ENCODE measurements at places on chromosomes 3 and 15.

DNA sequence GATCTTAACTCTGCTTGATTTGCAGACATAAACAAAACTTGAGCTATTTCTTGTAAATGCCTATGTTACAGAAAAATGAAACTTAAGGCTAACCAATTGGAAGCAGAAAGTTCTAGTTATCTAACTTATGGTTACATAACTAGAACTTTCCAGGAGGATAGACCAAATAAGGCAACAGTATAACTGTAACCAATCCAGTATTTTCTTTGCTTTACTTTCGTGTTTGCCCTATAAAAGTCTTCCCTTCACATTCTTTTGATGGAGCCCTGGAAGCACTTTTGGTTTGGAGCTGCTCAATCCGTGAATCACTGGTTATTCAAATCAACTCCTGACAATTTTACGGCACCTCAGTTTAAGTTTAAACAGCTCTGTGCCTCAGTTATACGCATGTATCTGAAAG lies 164.6 kb downstream of the SUCLG2 start:
- no peak for DNase-seq

DNA sequence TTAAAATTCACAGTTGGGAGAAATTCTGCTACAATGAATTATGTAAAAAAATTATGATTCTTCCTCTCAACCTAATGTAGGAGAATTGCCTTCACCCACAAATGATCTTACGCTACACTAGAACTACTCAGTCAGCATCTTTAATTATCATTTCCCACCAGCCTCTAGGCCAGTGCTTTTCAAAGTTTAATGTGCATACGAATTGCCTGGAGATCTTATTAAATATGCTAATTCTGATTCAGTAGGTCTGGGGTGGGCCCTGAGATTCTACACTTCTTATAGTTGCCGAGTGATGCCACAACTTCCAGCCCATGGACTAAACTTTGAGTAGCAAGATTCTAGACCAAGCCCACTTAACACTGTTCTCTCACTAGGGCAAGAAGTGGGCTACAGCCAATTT lies 236.9 kb upstream of the ICE2 start:
- no peak for DNase-seq

- peak; percentile 77 for DNase-seq
These were observed at the start of gene C15orf39 for GRCh38 chr15:75201616-75202250. Gene C15orf39, plus strand, starts transcription at chr15:75201882. Its CDS starts 4,167 bp downstream, at chr15:75206049.

- DNase-seq: no peak
These were observed 981.2 kb downstream of the NSUN3 start for GRCh38 chr3:95044101-95044500.

GRCh38 chr15:61115679-61116078 lies 113.4 kb downstream of the RORA start:
- peak; percentile 45 for DNase-seq

- DNase-seq: no peak
These were observed 640.5 kb upstream of the GOLIM4 start for GRCh38 chr3:168736202-168736601.

DNA sequence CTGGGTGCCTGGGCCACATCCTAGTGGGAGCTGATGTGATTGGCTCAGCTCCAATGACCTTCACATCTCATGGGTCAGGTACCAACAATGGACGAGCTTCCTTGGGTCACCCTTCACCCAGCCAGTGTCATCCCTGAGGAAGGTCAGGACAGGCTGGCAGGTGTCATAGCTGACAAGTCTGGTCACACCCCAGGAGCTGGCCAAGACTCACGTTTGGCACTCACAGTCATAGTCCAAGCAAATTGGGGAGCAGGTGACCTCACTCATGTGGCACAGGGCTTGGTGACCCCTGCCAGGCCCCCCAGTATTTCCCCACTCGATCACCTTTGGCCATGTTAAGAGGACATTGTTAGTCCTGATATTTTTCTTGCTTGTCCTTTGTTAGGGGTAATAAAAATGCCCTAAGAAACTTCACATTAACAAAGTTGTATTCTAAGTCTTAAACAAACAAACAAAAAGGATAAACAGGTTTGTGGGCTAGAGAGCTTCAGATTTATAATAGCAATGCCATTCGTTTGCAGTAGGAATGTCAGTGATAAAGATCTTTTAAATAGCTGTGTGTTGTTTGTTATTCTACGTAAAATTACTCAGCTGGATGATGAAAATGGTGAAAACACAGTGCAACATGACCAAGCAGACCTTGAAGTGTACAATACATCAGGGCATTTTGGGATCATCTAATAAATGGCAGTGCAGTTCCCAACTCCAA lies 79.5 kb upstream of the POMGNT2 start:
- DNase-seq: peak; percentile 27

DNA sequence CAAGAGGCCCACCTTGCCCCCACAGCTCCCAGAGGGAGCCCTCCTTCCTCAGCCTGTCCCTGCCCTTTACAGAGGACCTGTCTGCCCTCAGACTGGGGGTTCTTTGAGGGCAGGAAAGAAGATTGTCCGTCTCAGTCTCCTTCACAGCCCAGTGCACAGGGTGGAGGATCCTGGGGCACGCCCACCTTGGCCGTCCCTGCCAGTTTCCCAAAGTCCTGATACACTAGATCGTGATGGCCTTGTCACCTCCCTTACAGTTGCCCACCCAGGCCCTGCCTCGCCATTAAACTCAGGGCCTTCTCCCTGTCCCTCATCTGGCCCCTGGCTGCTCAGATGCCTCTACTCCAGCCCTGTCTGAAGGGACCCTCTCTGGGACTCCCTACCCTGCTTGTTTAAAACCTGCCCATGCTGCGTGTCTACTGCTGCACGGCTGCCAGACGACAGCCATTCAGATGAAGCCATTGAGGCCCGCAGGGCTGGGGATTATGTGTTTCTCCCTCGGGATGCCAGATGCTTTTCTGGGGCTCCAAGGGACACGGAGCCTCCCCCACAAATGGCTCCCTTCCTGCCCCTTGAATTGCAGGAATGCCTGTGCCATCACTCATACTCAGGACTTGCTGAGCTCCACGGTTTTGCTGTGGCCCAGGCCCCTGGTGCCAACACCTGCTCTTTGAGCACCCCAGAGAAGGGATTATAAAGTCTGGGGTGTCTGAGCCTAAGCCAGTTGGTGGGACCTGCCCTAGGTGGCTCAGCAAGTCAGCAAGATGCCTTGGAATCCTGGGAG lies 27.8 kb downstream of the ACSBG1 start:
- peak; percentile 59 for DNase-seq

DNA sequence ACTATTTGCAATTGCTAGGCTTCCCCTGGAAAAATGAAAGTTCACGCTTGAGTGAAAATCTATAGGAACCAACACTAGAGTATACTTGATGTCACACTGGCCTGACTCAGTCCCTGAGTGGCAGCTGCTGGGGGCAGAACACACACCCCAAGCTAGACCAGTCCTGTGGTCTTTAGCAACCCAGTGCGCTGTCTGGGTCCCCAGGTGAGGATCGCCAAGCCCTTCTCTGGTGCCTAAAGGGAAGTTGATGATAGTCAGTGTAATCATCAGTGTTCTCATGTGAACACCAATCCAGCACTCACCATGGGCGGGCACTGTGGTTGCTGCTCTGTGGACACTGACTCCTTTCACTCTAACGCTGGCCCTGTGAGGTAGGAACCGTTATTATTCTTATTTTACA lies 11.2 kb downstream of the ALDH1A3 start:
- DNase-seq: no peak

DNA sequence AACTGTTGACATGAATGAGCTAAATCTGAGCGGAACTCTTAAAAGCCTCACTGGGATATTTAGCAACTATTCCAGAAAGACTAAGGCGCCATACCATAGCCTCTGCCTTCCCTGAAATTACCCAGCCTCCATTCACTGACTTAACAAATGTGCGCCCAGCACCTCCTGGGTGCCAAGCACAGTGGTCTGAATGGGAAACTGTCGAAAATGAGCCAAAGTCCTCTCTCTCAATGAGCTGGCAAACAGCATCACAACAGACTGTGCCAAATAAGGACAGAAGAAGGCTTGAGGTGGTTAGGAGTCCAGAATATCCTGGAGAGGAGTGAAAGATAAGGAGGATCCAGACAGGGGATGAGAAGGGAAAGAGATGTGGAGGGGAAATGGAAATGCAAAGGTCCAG lies 332.4 kb downstream of the MAGI1 start:
- no peak for DNase-seq

- DNase-seq: no peak
These were observed 83.1 kb upstream of the PLCL2 start for GRCh38 chr3:16801698-16802097.

- no peak for DNase-seq
These were observed 318.9 kb downstream of the RYR3 start for GRCh38 chr15:33629647-33630046.

- DNase-seq: no peak
These were observed 1161.4 kb downstream of the IGSF11 start for GRCh38 chr3:117873249-117873600.

- no peak for DNase-seq
These were observed 65.2 kb downstream of the FRMD5 start for GRCh38 chr15:44129911-44130310.

GRCh38 chr3:29285471-29286071 lies 4.7 kb downstream of the RBMS3 start:
- DNase-seq: peak; percentile 42

- DNase-seq: no peak
These were observed 130.9 kb downstream of the DNAJB8 start for GRCh38 chr3:128335621-128336296.

GRCh38 chr15:70234256-70234905 lies 136.7 kb upstream of the TLE3 start:
- peak; percentile 84 for DNase-seq

- DNase-seq: no peak
These were observed 106.6 kb upstream of the SLC6A6 start for GRCh38 chr3:14295801-14296200.

- peak; percentile 13 for DNase-seq
These were observed 1.3 kb downstream of the BNIP2 start for GRCh38 chr15:59687836-59688235.

- DNase-seq: peak; percentile 72
These were observed 395 bp downstream of the ZFAND6 start for GRCh38 chr15:80059786-80060355.

DNA sequence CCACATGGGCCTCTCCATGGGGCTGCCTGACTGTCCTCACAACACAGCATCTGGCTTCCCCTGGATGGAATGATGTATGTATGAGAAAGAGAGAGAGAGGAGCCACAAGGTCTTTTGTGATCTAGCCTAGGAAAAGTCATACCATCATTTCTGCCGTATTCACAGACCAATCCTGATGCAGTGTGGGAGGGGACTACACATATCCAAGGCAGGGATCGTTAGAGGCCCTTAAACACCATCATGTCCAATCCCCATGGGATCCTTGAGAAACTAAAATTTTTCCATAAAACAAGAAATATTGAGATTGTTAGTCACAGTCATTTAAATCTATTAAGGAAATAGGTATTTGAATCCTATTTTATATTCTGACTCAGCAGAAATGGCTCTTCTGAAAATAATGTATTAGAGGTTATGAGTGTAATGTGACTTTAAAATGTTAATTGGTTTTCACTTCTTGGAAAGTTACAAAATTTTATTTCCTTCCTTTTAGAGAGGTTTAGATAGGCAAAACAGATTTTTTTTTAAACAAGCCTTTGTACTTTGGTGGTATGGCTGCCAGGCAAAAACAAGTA lies 65.1 kb upstream of the TSC22D2 start:
- DNase-seq: peak; percentile 67

DNA sequence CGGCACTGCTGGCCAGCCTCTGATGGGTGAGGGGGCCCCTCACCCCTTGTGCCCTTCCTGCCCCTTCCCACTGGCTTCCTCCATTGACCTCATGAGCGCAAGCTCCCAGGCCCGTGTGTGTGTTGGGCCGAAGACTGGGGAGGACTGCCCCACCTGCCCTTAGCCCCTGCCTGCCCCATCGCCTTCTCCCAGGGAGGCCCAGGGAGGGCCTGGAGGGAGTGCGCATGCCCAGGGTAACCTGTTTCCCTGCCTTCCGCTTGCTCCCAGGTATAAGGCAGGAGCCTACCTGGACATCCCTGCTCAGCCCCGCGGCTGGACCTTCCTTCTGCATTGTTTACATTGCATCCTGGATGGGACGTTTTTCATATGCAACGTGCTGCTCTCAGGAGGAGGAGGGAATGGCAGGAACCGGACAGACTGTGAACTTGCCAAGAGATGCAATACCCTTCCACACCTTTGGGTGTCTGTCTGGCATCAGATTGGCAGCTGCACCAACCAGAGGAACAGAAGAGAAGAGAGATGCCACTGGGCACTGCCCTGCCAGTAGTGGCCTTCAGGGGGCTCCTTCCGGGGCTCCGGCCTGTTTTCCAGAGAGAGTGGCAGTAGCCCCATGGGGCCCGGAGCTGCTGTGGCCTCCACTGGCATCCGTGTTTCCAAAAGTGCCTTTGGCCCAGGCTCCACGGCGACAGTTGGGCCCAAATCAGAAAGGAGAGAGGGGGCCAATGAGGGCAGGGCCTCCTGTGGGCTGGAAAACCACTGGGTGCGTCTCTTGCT lies 8.8 kb downstream of the DLL4 start:
- no peak for DNase-seq

- DNase-seq: no peak
These were observed 10.6 kb upstream of the SLC25A36 start for GRCh38 chr3:140931016-140931454.

- no peak for DNase-seq
These were observed 241.1 kb downstream of the ZNF385D start for GRCh38 chr3:21509731-21510470.

DNA sequence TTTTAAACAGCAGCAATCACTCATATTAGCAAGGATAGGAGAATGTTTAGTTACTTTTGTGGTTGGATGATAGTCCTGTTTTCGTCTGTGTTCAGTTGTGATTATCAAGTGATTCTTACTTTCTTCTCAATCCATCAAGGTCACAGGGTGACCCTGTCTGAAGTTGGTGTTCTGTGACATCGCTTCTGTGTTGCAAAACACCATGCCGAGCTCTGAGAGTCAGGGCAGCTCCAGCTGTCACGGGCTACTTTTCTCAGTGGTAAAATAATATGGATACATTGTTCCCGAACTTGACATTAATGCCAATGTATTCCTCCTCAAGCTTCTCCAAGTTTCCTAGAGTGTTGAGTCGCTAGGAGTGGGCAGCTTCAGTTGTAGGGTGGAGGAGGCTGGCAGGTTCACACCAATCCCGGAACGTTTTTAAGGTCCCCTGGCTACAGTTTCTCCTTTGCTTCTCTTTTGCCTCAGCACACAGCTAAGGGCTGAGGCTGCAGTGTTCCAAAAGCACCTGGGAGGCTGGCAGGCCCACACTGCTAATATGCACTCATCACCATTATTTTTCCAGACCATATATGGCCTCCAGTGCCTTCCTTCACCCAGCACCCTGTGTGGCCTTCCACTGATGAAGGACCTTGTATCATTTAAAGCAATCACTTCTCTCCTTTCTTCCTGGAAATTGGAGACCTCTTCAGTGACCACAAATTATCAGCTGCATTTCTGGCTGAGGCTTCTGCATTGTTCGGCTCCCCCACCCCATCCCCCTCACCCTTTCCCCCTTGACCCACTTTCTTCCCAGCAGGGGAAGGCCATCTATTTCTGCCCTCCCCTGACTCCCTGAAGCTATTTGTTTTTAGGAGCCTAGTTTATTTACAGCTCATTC lies 25.8 kb downstream of the COLQ start:
- no peak for DNase-seq

Data from fibroblast of skin of scalp (primary cell).